Activated CD4-positive, alpha-beta T cell treated with anti-CD3 and anti-CD28 coated beads for 36 hours (primary cell): ENCODE measurements at places on chromosomes 2 and 18. TPM values are rescaled to one million over a fixed set of nuclear protein-coding genes. Genes with fewer than 3 reads are reported as not detected.

The EFR3B gene
- total RNA-seq: 1.0 TPM

GRCh38 chr2:202848813-202849212, 22.8 kb downstream of the ICA1L start:
- no peak for DNase-seq

DNA sequence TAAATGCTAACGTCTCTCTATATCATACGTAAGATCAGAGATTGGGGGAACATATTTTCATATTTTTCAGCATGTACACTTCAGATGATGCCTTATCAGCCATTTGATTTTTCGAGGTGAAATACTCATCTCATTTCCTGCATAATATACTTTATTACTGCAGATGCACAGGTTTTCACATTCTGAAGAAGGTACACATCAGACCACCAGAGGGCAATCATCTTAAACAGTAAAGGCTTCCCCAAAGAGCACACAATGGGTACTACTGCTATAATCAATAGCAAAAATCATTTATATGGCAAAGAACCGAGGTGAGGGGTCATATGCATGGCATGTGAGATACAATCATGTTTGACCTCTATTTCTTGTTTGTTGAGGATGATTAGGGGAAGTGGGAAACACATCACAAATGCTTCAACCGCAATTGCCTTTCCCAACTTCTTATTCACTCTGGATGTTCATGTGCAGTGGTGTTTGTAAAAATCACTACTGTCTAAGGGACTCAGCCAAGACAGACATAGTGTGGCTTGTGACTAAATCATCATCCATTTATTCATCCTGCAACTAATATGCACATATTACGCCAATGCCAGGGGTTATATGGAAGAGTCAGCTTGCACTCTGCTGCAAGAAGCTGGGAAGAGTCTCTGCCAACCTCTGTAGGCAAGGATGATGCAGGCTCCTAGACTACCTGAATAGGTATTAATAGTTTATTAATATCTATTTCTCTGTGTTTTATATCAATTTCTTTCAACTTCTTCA, 118.7 kb downstream of the EPB41L3 start:
- DNase-seq: no peak

- no peak for DNase-seq
These were observed 194.7 kb downstream of the RND3 start for GRCh38 chr2:150292807-150293206.

The IL18RAP gene
- 6.8 TPM for total RNA-seq

- no peak for DNase-seq
These were observed 42.3 kb downstream of the TRABD2A start for GRCh38 chr2:84838434-84839145.

The MBP gene
- 65.7 TPM for total RNA-seq

DNA sequence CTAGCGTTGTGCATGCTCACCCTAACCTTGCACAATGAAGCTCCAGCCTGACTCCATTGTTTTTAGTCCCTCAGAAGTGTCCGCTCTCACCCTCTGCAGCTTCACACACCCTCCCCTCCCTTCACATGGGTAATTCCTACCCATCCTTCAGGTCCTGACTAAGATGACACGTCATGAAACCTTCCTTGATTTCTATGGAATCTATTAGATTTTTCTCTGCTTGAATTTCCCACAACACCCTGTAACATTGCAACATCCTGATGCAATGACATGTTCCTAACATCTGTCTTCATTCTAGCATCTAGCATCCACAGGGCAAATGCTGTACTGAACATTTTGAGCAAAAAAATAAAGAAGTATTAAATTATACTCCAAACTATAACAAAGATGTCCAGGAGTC, 77.0 kb upstream of the PID1 start:
- DNase-seq: no peak

The AMER3 gene
- not detected for total RNA-seq

DNA sequence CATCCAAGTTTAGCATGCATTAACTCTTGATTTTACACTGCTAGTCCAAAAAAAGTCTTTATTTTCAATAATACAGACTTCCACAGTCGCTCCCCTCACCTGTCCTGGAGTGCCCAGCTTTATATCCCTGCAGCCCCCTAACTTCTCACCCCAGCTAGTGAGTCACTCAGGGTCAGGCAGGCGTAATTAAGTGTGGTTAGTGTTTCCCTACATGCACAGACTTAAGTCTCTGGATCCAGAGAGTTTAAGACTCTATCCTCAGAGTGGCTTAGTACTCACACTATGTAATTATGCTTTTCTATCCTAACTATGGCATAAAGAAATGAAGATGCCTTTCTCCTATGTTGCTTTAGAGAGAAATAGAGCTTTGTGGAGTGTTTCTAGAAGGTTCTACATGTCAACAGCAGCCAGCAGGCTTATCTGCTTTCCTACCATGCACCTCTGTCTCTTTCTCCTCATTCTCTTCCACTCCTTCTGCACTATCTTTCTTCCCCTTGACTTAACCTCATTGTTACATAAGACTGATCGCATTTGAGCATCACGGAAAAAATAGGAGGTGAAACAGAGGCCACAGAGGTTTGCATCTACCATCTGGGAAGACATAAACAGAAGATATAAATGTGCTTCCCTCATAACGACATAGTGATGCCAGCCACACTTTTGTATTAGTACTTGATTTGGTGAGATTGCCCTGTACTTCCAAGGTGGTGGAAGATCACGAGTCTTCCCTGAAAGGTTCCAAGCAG, 34.4 kb upstream of the PMAIP1 start:
- DNase-seq: no peak

The CCL20 gene
- total RNA-seq: 7.9 TPM

DNA sequence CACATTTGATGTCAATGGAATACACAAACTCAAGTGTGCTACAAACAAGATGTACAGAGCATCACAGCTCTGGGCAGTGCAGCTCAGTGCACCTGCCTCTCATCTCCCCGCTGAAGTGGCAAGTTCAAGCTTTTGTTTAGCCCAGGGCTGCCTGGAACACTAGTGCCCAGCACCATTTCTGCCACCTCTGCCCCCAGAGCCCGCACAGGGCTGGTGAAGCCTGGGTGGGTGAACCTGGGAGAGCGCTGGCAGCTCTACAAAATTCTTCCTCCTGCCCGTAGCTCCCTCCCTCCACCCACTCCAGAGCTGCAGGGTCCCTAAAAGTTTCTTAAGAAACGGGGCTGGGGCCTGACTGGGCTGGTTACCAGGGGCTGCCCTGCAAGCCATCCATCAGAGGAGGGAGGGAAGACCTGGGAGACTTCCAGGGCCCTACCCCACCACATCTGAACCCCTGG, 1.5 kb downstream of the HES6 start:
- DNase-seq: no peak

DNA sequence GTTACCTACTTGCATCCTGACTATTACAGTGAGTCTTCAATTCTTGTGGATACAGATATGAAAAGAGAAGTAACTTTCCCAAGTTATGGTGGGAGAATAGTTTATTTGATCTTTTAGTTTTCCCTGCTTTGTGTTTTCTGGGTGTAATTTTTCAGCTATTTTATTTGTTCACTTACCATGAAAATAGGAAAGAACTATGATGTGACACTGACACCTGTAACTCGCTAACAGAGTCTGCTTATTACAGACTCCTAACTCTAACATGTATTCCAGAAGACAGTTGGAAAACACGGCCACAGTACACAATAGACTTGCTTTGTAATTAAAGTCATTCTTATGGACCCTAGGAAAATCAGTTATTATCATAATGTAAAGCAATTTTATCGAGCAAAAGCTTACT, 323.2 kb downstream of the LRRTM1 start:
- DNase-seq: no peak

GRCh38 chr2:1794821-1795220, 50.5 kb upstream of the PXDN start:
- no peak for DNase-seq

DNA sequence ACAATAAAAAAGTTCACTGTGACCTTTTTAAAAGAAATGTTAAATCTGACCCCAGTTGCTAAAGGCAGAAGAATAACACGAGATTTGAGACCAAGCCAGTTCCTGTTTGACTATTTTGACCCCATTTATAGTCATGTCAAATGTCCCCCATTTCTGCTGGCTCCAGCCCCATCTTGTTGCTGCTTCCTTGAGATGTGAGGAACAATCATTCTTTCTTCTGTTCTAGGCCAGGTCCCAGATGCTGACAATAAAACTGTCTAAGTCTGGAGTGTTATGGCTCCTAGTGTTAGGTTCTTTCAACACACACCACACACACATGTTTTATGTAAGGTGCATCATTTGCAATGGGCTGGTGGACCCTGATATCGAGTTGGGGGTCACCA, 92.0 kb upstream of the CYP1B1 start:
- DNase-seq: no peak

GRCh38 chr2:96157649-96158553, 12.7 kb upstream of the DUSP2 start:
- DNase-seq: peak; percentile 99

The PPP4R1 gene
- 33.3 TPM for total RNA-seq

The UGT1A10 gene
- total RNA-seq: not detected

DNA sequence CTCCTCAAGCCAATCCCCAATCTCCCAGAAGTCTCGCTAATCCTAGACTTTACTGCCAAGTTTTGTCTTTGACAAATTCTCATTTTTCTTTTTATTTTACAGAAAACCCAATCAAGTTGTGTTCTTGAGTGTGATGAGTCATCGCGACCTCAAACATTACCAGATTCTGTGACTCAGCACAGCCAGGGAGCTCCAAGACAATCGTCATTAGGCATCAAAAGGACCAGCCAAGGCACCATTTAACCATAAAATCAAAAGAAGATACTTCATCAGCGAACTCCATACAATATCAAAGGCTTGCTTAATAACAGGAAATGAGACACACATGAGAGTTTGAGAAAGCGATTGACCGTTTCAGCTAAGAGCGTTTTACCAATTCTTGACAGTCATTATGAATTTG, 146.2 kb upstream of the AGAP1 start:
- DNase-seq: peak; percentile 9

The RBFA gene
- 39.1 TPM for total RNA-seq

The SERPINB3 gene
- total RNA-seq: not detected

DNA sequence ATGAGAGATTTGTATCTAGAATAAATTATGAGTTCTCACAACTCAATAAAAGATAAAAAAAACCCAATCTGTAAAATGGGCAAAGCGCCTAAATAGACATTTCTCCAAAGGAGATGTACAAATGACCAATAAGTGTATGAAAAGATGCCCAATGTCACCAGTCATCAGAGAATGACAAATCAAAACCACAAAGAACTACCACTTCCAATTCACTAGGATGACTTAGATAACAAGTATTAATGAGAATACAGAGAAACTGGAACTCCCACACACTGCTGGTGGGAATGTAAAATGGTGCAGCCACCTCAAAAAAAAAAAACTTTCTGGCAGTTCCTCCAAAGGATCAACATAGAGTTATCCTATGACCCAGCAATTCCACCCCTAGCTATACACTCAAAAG, 17.4 kb upstream of the COL6A3 start:
- DNase-seq: peak; percentile 38

The CYP20A1 gene
- 19.0 TPM for total RNA-seq

DNA sequence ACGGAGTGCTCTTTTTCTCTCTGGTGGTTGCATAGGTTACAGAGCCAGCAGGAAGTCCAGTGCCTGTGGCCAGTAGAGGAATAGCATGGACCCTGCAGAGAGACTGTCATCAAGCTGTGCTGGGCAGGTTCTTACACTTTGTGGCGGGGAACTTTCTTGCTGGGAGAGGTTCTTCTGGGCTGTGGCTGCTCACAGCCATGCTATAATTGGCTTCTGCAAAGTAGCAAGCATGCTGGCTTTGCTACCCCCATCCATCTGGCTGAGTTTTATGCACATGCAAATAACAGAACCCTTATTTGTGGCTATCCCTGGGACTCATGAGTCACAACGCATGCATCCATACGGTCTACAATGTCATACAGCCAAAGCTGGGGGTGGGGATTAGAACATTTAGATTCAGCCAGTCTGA, 68.9 kb downstream of the PLCL1 start:
- DNase-seq: no peak

The FTCDNL1 gene
- 4.3 TPM for total RNA-seq

DNA sequence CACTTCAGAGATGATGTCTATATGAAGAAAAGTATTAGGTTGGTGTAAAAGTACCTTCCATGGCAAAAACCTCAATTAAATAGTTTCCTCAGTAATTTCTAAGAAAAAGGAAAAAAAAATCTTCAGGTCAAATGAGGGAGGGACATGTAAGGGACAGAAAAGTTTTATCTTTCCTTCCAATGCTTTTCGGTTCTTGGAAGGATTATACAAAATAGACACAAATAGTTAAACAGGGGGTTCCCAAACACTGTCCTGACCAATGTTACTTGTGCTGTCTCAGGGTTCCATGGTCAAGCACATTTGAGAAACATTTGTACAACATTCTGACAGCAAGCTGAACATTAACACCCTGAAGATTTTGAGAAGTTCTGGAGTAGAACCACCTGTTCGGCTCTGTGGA, 22.0 kb downstream of the ERMN start:
- no peak for DNase-seq

DNA sequence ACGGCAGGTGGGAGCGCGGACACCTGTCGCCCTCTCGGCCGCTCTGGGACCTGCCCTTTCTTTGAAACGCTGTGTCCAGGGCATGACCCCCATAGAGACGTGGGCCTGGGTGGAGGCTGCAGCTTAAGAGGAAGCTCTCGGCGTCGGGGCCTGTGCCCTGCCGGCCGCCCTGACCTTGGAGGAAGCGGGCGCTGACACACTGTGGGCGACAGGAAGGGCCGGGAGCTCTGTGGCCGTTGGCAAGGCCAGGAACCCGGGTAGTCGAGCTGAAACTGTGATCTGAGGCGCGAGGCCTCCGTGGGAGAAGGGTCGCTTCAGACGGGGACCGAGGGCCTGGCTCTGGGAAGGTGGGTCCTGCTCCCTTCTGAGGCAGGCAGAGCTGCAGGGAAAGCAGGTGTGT, 28.2 kb downstream of the KCNG2 start:
- no peak for DNase-seq

The ATOH8 gene
- not detected for total RNA-seq

The KIF3C gene
- 5.2 TPM for total RNA-seq
